ENCODE measurements at places on chromosomes 7 and 10.

GRCh38 chr10:14578060-14578952, 196.4 kb downstream of the FAM107B start:
- no peak for DNase-seq

DNA sequence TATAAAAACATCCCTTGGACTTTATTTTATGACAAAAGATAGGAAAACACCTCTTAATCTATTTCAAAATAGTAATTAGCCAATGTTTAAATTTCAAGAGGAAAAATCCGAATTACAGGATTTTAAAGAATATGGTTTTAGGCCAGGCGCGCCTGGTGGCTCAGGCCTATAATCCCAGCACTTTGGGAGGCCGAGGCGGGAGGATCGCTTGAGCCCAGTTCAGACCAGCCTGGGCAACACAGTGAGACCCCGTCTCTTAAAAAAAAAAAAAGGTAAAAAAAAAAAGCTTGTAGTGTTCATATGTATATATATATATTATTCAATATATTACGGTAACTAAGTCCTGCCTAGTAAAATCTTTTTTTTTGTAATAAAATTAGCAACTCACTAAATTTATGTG, 1.4 kb downstream of the BNIP3 start:
- DNase-seq, result no peak

DNA sequence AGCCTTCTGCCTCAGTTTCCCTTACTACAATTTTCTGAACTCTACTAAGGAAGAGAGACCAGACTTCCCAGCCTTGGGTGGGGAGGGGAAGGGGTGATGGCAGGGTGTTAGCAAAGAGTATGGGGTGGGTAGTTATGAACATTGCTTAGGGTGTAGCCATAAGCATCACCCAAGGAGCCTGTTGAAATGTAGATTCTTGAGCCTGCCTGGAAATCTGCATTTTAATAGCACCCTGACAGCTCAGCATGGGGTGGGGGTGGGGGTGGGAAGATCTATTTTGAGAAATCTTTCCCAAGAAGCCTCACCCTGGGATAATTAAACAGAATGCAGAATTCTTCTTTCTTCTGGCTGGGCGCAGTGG, 164.8 kb downstream of the NRF1 start:
- DNase-seq, result no peak

DNA sequence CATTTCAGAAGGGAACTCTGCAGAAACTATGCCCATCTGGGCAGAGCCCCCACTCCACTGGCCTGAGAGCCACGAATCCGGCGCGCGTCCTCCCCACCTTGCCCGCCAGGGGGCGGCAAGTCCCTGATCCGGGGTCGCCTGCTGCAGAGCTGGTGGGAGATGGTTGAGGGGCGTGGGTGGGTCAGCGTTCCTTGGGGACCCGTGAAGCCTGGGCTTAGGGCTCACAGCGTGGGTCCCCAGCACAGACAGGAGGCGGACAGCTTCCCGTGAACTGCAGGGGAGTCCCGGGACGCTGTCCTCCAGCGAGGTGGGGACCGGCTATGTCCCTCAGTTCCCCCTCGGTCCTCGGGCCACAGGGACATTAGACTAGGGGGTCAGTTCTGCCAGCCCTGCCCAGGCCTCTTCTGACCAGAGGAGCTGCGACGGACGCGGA, 585 bp upstream of the POP7 start:
- peak; percentile 30 for DNase-seq

DNA sequence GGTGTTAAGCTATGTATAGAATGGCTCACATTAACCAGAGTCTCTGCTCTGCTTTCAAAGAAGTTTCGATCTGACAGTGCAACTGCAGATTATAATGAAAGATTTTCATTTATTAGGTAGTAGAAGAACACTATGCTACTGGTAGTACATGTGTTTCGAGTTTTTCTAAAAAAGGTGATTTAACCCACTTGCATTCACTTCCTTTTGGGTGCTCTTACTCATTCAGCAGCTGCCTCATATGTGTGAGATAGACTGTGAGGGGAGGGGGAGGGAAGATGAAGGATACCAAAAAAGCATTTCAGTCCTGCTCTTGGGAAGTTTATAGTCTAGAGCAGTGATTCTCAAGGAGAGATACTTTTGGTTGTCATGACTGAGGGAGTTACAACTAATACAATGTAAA, 20.4 kb downstream of the PLEKHA8 start:
- no peak for DNase-seq

DNA sequence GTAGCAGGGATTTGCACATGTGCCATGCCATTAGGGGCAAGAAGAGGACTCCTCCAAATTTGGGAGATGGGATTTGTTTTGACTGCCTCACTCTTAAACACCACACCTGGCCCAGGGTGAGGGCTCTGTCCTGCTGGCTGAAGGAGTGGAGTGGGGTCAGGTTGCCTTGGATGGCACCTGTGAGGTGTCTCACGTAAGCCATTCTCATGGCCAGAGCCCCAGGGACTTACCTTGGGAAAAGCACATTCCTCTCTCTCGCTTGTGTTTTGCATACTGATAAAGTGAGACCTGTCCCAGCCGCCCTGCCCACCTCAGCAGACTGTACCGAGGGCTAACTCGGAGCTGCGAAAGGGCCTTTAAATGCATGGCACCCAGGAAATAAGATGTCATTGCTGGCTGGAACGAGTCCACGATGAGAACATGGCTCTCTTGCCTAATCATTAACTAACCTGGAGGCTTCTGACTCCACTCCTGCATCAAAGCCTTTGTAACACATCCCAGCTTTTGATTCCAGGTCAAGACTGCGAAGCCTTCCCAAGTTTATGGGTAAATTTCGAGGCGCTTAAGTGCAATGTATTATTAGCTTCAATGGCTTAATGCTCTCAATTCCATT, 184.0 kb upstream of the RNF32 start:
- no peak for DNase-seq

GRCh38 chr10:6769704-6770417, 189.8 kb upstream of the PRKCQ start:
- DNase-seq, result no peak

DNA sequence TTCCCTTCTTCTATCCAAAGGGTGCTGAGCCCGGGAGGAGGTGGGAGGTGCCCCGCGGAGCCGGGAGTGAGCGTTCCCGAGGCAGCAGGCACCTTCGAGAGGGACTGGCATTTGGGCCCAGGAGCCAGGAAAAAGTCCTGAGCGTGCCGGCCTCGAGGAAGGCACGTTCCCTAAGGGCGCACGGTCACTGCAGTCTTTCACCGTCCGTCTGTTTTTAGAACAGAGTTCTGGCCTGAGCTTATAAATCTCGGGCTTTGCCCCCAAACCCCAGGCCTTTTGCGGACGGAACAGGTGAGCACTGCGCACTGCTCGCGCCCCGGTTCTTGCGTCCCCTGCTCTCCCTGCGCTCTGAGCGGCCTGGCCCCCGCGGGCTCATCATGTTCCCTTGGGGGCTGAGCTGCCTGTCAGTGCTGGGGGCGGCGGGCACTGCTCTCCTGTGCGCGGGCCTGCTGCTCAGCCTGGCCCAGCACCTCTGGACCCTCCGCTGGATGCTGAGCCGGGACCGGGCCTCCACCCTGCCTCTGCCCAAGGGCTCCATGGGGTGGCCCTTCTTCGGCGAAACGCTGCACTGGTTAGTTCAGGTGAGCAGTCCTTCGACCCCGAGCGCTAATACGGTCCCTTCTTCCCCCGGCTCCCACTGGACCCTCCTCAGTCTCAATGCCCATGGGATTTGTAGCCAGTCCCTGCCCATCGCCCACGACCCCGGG, 442 bp downstream of the CYP26C1 start:
- DNase-seq, result no peak

GRCh38 chr7:150924369-150924781, 53.7 kb downstream of the KCNH2 start:
- DNase-seq, result no peak

GRCh38 chr7:10537764-10538163, 435.9 kb upstream of the PHF14 start:
- DNase-seq, result no peak

GRCh38 chr10:69446229-69446628, 5.0 kb upstream of the TSPAN15 start:
- no peak for DNase-seq

DNA sequence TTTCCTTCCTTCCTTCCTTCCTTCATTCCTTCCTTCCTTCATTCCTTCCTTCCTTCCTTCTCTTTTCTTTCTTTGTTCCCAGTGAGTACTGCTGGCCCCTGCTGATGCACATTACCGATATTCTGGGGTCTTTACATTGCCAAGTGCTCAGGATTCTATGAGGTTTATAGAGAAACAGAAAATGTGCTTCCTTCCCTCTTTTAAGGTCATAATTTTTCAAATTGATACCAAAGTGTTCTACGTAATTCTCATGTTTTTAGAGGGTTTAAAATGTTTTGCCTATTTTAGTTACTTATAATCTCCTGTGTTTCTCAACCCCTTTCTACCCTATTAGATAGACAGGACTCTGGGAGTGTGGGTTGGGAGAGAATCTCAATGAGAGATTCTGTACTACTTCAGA, 291.2 kb downstream of the HDAC9 start:
- DNase-seq, result no peak

GRCh38 chr10:101769541-101770180, 6.3 kb downstream of the FGF8 start:
- no peak for DNase-seq

GRCh38 chr7:107179326-107180164, 10.7 kb downstream of the HBP1 start:
- DNase-seq, result no peak

GRCh38 chr7:15199482-15199881, 296.9 kb upstream of the DGKB start:
- DNase-seq, result peak; percentile 21

DNA sequence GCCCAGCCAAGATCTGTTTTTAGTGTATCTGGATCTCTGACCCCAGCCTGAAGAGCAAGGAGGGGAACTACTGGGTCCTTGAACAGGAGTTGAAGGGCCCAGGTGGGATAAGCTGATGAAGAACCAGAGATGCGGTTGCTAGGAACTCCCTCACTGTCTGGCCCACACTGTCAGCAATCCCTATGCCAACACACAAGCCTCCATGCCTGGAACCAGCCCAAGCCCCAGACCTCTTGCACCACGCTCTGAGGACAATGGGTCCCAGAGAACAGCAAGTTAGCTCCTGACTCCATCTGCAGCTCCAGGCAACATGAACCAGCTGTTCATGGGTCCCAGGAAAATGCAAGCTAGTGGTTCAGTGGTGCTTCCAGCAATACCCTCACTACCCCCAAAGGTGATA, 2.4 kb downstream of the NAT16 start:
- DNase-seq, result no peak

- no peak for DNase-seq
Measured at GRCh38 chr7:102095321-102096011, 191.2 kb upstream of the SH2B2 start.

- no peak for DNase-seq
Measured at GRCh38 chr10:86524225-86524962, 2.8 kb upstream of the WAPL start.

- peak; percentile 65 for DNase-seq
Measured at GRCh38 chr10:30294476-30295240, 54.4 kb downstream of the MTPAP start.

GRCh38 chr10:121823993-121824463, 103.8 kb downstream of the ATE1 start:
- DNase-seq, result peak; percentile 2

DNA sequence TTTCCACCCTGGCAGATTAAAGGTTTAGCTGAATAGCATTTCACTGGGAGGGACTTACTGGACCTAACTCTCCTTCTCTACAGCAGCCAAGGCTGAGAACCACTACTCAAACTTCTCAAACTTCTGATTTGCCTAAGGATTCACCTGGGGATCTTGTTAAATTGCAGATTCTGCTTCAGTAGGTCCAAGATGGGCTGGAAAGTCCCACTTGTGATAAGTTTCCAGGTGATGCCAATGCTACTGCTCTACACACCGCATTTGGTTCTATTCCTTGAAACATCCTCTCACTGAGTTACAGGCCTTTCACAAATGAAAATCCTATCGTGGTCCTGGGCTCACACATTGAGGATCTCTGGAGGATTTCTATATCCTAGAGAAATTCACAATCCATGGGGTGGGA, 147.9 kb downstream of the CHCHD3 start:
- no peak for DNase-seq

- no peak for DNase-seq
Measured at GRCh38 chr7:43520201-43520600, 62.7 kb upstream of the STK17A start.

GRCh38 chr7:12703881-12704280, 16.4 kb downstream of the ARL4A start:
- DNase-seq, result no peak

- DNase-seq, result no peak
Measured at GRCh38 chr10:33382921-33383713, 48.6 kb upstream of the NRP1 start.

GRCh38 chr10:35359056-35359455, 22.7 kb downstream of the CCNY start:
- DNase-seq, result peak; percentile 47

- DNase-seq, result no peak
Measured at GRCh38 chr10:59631237-59631636, 78.4 kb downstream of the SLC16A9 start.

- no peak for DNase-seq
Measured at GRCh38 chr10:802506-802905, 113.0 kb upstream of the DIP2C start.

- DNase-seq, result no peak
Measured at GRCh38 chr10:66625709-66626590, 299.9 kb upstream of the LRRTM3 start.

DNA sequence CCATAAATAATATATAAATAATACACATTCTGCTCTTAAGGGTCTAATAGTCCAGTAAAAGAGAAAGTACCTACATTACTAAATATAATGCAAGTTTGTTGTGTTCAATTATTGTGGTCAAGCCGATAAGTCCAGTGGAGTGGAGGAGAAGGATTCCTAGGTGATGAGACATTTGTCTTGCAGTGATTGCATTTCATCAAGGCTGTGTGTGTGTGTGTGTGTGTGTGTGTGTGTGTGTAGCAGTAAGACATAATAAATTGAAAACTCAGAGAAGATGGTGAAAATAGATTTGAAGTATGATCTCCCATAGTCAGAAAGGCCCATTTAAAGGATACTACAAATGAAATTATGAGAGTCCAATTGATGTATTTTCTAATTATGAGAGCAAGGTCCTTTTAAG, 192.5 kb upstream of the SEMA3C start:
- DNase-seq, result no peak

DNA sequence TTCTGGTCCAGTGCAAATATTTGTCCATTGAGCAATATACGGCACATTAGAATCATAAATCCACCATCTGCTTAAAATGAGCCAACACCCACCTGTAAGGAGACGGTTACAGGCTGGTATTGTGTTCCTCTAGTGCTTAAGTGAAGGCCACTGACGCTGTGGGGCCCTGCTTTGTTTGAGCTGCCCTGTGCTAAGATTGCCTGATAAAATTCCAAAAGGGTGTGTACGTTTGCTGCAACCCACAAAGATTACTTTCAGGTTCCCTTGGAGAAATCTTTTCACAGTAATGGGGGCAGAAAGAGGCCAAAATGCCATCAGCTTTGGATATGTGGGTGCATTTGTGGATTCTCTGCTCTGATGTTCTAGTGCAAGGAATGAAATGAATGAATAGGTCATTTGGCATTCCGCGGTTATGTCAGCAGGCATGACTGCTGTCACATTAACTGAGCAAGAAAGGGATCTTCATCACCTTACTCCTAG, 34.4 kb downstream of the AGR3 start:
- no peak for DNase-seq

GRCh38 chr7:45890902-45891461, 2.7 kb downstream of the IGFBP1 start:
- DNase-seq, result peak; percentile 45
